ENCODE measurements at places on chromosomes 1 and 21.

DNA sequence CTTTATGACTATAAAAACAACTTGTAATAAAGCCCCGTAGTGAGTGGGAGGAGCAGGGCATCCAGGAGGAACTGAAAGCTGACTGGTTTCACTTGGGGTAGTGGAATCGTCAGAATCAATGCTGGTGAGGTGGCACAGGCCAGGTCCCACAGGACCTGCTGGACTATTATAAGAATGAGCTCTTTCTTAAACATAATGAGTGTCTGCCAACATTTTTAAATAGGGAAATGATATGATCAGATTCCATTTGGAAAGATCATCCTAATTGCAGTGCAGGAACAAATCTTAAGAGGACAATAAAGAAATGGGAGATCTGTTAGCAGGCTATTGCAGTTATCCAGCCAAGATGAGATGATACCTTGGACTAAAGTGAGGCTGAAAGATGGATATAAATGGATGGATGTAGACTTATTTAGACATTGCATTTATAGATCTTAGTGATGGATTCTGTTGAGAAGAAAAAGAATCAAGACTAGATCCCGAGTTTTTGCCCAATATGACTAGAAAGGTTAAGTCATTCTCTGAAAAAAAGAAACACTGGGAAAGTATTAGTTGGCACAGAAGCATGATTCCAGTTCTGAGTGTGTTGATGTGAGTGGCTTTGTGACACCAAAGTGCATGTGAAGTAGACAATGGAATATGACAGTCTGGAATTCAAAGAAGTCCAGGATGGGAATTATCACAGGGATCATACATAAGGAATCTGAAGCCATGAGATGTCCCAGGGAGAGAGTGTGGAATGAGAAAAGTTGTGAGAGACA lies 153.3 kb upstream of the SGIP1 start:
- H3K4me1 ChIP-seq = peaks cover 29% of the 10 kb centered on the region
- H3K4me3 ChIP-seq = no peak overlapping the region
- no peak overlapping the region for H3K27ac ChIP-seq
- H3K27me3 ChIP-seq = no peaks in the 10 kb centered on the region
- H3K36me3 ChIP-seq = peaks cover 33% of the 10 kb centered on the region
- DNase-seq = no peak

- H3K27ac ChIP-seq = no peak overlapping the region
- no peaks in the 10 kb centered on the region for H3K27me3 ChIP-seq
- no peaks in the 10 kb centered on the region for H3K36me3 ChIP-seq
- H3K4me1 ChIP-seq = peaks cover 8% of the 10 kb centered on the region
- no peak overlapping the region for H3K4me3 ChIP-seq
These were observed 28.1 kb upstream of the SGIP1 start for GRCh38 chr1:66505671-66506392.

GRCh38 chr1:4702932-4703331 lies 48.5 kb downstream of the AJAP1 start:
- peaks cover 71% of the 10 kb centered on the region for H3K36me3 ChIP-seq
- H3K27ac ChIP-seq = no peak overlapping the region
- no peaks in the 10 kb centered on the region for H3K4me1 ChIP-seq
- H3K4me3 ChIP-seq = no peak overlapping the region
- H3K27me3 ChIP-seq = peaks cover 6% of the 10 kb centered on the region

DNA sequence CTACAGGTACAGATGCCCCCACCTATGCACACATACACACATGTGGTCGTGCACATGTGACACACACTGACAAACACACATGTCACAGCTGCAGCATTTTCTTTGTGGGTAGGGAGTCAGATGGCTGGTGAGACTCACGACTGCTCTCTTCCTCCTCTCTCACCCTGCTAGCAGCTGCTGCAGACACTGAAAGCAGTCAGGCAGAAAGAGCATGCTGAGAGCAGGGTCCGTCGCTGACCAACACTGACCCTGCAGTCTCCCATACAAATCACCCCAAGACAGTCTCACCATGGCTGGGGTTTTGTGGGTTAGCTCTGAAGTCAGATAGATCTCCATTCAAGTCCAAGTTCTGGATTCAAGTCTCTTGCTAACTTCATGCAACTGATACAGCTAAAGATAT lies 188.3 kb downstream of the ASTN1 start:
- no peak for DNase-seq
- no peaks in the 10 kb centered on the region for H3K27me3 ChIP-seq
- H3K4me3 ChIP-seq = no peak overlapping the region
- no peaks in the 10 kb centered on the region for H3K4me1 ChIP-seq
- no peaks in the 10 kb centered on the region for H3K36me3 ChIP-seq
